CD4-positive, alpha-beta T cell treated with Interleukin-17A for 4 hours (primary cell): ENCODE measurements at places on chromosomes 5 and 9.

GRCh38 chr5:73909474-73909873 is 283.5 kb downstream of the ARHGEF28 start:
- DNase-seq, result no peak

GRCh38 chr9:14308853-14309145 is 5.1 kb downstream of the NFIB start:
- no peak for DNase-seq

DNA sequence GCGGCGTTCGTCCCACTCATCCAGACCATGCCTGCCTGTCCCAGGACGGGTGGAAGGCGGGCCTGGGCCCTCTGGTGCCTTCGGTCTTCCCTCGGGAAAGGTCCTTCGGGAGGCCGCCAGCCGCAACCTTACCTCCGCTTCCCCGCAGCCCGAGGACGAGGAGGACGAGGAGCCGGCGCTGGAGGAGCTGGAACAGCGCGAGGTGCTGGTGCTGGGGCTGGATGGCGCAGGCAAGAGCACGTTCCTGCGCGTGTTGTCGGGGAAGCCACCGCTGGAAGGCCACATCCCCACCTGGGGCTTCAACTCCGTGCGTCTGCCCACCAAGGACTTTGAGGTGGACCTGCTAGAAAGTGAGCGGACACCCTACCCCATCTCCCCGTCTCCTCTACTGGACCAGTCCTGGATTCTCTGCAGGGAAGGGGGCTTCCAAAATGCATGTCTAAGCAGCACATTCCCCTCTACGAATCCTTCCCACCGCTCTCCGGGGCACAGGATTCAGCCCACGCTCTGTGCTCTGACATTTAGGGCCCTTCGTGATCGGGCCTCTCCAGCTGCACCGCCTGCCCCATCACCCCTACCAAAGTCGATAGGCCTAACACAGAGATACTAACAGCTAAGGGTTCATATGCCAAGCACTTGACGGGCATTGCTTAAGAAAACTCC is 1.1 kb downstream of the ARL10 start:
- DNase-seq, result no peak

GRCh38 chr9:72575666-72576065 is 54.3 kb downstream of the TMC1 start:
- no peak for DNase-seq

- DNase-seq, result no peak
Observed at GRCh38 chr5:172749881-172750633, 20.9 kb downstream of the DUSP1 start.

DNA sequence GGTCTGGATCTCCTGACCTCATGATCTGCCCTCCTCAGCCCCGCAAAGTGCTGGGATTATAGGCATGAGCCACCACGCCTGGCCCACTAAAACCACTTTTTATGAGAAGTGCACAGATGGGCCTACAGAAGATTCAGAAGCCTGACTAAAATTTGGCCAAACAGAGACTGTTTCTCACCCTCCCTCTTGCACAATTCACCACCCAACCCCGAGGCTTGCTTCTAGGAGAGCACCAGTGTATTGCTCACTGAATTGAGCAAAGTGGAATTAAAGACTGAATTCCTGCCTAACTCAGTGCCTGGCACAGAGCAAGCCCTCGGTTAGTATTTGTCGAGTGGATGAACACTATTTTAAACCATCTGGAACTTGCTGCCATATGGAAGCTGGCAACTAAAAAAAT is 3.4 kb upstream of the DCTN4 start:
- DNase-seq, result no peak

DNA sequence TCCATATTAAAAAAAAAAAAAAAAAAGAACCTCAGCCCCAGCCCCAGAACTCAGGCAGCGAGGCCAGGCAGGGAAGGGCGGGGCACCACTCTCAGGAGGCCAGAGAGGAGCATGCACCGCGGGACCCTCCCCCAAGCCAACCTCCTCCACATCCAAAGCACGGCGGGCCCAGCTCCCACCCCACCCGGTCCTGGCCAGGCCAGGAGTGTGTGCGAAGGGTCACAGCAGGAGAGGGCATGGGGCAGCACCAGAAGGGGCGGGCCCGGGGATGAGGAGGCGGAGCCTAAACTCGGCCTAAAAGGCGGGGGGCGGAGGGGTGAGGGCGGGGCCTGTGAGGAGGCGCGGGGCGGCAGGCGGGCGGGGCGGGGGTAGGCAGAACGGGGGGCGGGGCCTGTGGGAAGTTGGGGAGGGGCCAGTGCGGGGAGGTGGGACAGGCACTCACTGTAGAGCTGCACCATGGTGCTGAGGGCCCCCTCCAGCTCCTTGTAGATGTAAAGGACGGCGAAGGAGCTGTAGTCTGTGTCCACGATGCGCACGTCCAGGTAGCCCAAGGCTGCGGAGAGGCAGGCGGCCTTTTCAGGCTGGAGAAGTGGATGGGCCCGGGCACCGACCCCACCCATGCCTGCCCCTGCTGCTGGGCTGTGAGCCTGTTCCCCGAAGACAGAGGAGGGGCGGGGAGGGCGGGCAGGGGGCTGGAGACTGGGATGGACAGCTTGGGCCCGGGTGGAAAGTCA is 1.2 kb downstream of the LCN15 start:
- peak; percentile 63 for DNase-seq

- DNase-seq, result no peak
Observed at GRCh38 chr9:133523106-133523505, 1.7 kb downstream of the MYMK start.
